Nasal cavity respiratory epithelium epithelial cell of viscerocranial mucosa (primary cell): ENCODE measurements at places on chromosomes 12 and 14. TPM values are rescaled to one million over a fixed set of nuclear protein-coding genes. Genes with fewer than 3 reads are reported as not detected.

The C1R gene
- 2.1 and 50.6 TPM in 2 replicates for total RNA-seq

The SLC39A2 gene
- total RNA-seq: 0.64 and 1.0 TPM in 2 replicates

The PAWR gene
- total RNA-seq: 92.6 and 166 TPM in 2 replicates

The HOXC6 gene
- not detected in 2 replicates for total RNA-seq

The BEGAIN gene
- 0.21 and 0.68 TPM in 2 replicates for total RNA-seq

The POTEM gene
- not detected in 2 replicates for total RNA-seq

The TMBIM4 gene
- total RNA-seq: 22.2 and 35.3 TPM in 2 replicates
